ENCODE measurements at places on chromosomes 2 and 18. TPM values are rescaled to one million over a fixed set of nuclear protein-coding genes. Genes with fewer than 3 reads are reported as not detected.

GRCh38 chr2:130374587-130375290 lies 18.9 kb downstream of the PTPN18 start:
- peaks cover 75% of the 10 kb centered on the region for H3K4me1 ChIP-seq
- no peaks in the 10 kb centered on the region for H3K27me3 ChIP-seq
- peak overlapping the region; percentile 63 for H3K27ac ChIP-seq
- peaks cover 49% of the 10 kb centered on the region for H3K36me3 ChIP-seq
- no peak for DNase-seq

- no peak overlapping the region for H3K4me3 ChIP-seq
- no peak overlapping the region for H3K27ac ChIP-seq
- no peak for DNase-seq
- no peaks in the 10 kb centered on the region for H3K4me1 ChIP-seq
- no peaks in the 10 kb centered on the region for H3K36me3 ChIP-seq
- H3K27me3 ChIP-seq, result peaks cover 20% of the 10 kb centered on the region
Measured at GRCh38 chr2:143786026-143786765, 657.0 kb downstream of the ARHGAP15 start.

DNA sequence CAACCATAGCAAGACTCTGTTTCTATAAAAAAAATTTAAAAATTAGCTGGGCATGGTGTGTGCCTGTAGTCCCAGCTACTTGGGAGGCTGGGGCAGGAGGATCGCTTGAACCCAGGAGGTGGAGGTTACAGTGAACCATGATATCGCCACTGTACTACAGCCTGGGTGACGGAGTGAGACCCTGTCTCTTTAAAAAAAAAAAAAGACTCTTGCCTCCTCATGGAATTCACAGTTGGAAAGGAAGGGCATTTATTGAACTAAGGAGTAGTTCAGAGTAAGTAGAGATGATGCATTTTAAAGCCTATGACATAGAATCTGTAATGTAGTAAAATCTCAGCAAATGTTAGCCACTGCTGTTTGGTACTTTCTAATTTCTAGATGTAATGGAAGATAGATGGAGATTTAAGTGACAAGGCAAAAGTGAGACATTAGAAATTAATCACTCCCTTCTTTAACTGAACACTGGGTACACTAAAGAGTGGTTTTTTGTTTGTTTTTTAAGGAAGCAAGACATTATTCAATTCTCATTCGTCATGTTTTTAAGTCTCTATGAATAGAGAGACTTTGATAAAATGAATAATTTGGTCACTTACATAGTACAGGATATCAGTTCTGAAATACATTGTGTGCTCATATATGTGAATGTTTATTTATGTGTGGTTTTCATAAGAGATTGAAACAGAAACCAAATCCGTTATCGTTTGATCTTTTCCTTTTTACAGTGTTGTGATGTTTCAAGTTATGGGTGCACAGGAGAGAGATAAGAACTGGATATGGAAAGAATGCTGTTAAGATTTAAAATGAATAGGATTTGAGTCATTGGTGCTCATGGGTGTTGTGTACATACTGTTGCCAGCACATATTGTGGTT lies 186.1 kb upstream of the STON1 start:
- DNase-seq, result no peak
- peaks cover 50% of the 10 kb centered on the region for H3K4me1 ChIP-seq
- H3K4me3 ChIP-seq, result peak overlapping the region; percentile 40
- peaks cover 30% of the 10 kb centered on the region for H3K36me3 ChIP-seq
- no peaks in the 10 kb centered on the region for H3K27me3 ChIP-seq

- no peak overlapping the region for H3K4me3 ChIP-seq
- H3K27ac ChIP-seq, result no peak overlapping the region
- DNase-seq, result peak; percentile 30
Measured at GRCh38 chr2:190551928-190552327, 17.4 kb upstream of the NEMP2 start.

CDH20 gene
- 0.05 TPM for total RNA-seq

SH3RF3 gene
- total RNA-seq, result 1.4 TPM

ACMSD gene
- not detected for total RNA-seq

AMER3 gene
- total RNA-seq, result not detected

DPY30 gene
- total RNA-seq, result 74.2 TPM
